Dorsolateral prefrontal cortex (tissue), 122 donors: ENCODE measurements at places on chromosomes 5 and 9.
A peak's percentile ranks its signal among the peaks of the same experiment; 100 is the strongest.

DNA sequence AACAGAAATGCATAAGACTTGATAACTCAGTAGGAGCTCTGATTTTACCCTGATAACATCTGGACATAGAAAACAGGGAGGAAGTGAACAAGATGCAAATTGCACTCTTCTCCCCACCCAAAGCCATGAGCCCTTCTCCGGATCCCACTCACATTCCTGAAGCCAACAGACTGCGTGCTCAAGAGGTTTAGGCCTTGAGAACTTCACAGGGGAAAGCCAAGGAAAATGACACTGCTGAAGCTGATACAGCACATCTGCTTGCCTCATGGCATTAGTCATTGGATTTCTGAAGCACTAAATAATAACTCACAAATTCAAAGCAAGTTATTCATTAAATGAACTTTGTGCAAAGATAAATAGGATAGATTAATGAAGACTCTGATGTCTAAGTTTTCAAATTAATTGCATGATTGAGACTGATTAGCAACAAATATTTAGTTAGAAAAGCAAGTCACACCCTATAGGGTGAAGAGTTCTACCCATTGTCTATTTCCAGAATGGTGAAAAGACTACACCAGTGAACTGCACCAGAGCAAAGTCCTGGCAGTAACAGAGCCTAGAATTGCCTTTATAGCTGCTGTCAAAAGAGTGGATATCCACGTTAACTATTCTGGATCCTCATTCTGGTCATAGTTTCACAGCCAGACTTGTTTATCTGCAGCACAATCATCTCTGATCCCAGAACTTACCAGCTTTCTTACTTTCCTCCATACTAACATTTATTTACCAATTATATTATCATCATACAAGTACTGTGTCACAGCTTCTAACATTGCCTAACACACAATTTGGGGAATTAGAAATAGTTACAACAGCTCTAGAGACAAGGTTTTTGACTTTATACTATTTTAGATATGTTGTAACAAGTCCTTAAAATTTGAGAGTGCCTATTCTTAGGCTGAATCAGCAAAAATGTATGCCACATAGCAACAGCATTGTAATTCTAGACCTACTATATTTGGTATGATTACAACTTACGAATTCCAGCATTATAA, 432.1 kb upstream of the RGMB start:
- DNase-seq: no peak

DNA sequence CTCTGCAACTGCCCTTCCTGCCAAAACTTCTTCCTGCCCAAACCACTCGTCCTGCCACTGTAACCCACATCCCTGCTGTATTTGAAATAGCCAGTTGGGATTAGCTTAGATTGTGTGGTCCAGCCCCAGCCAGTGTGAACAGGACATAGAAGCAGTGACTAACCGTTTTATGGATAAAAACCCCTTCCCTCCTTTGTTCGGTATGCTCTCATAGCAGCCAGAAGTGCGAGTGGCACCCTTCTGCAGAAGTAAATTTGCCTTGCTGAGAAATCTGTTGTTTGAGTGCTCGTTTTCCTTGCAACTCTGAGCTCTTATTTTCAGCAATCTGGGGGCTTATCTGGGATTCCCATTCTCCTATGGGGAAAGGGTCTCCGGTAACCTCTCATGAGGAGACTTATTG, 470.0 kb downstream of the PRDM9 start:
- DNase-seq: no peak

GRCh38 chr5:39660020-39660419, 235.2 kb upstream of the DAB2 start:
- DNase-seq: no peak

- no peak for DNase-seq
Measured at GRCh38 chr9:107784235-107784958, 294.8 kb upstream of the KLF4 start.

DNA sequence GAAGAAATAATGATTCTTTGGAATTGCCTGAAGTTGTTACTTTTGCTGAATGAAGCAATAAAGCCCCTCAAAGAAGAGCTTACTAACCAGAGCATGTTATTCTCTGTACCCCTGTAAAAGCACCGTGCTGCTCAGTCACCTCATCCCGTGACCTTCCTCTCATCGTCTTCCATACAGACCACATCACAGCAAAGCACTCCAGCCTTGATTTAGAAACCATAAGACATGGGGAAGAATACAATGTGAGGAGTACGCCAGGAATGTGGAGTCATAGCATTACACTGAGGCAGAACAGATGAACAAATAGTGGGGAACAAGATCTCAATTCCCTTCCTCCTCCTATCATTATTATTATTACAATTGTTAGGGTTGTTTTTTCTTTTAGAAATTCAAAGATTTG, 49.1 kb downstream of the ERAP1 start:
- DNase-seq: no peak

DNA sequence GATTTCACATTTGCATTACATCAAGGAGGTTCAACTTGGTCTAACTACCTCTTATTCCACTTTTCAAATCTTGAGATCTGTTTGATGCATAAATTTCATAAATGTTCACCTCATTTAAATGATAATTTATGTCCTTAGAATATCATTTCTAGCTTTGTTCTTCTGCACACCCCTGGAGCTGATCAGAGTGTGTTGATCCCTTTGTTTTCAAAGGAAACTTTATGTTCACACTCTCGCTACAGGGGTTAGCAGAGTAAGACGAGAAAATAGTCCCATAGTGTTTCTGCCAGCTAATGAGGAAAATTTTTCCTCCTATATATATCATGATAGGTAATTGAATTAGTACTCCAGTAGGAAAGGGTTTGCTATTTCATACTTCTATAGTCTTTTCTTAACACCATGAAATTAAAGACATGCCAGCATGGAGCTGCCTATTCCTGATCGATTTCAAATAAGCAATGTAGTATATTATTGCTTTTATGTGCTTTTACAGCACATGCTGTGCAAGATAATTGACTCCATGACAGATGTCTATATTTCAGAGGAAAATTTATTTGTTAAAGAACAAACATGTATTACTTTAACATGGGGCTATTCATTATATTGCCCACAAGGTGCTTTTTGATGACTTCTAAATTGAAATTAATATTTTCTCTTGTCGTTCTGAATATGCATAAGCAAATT, 4.8 kb upstream of the PAM start:
- no peak for DNase-seq

GRCh38 chr5:147753765-147754164, 28.8 kb downstream of the JAKMIP2 start:
- DNase-seq: no peak

- DNase-seq: no peak
Measured at GRCh38 chr5:148740079-148740858, 85.9 kb upstream of the HTR4 start.

DNA sequence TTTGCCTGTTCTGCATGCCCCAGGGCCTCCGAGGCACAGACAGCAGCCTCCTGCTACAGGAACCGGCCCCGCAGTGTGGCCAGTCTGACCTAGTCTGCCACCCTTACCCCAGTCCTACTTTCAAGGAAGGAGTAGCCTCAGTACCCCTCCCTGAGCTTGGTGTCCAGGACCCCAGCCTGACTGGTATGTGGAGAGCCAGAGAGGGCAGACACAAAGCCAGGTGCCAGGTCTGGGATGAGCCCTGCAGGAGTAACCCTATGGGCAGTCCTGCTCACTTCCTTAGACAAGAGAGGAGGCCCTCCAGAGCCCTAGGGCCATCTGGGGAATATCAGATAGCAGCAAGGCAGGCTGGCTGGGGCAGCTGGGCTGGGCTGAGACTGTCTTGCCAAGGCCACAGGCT, 67.8 kb downstream of the NRG2 start:
- no peak for DNase-seq

- DNase-seq: no peak
Measured at GRCh38 chr5:169635936-169636335, 1.1 kb upstream of the DOCK2 start.

- no peak for DNase-seq
Measured at GRCh38 chr5:174454890-174455289, 269.5 kb upstream of the MSX2 start.

GRCh38 chr5:173721601-173722232, 105.3 kb upstream of the BOD1 start:
- DNase-seq: no peak

- no peak for DNase-seq
Measured at GRCh38 chr9:71326360-71326759, 204.9 kb upstream of the TRPM3 start.

- no peak for DNase-seq
Measured at GRCh38 chr5:72337159-72337558, 17.0 kb downstream of the PTCD2 start.

DNA sequence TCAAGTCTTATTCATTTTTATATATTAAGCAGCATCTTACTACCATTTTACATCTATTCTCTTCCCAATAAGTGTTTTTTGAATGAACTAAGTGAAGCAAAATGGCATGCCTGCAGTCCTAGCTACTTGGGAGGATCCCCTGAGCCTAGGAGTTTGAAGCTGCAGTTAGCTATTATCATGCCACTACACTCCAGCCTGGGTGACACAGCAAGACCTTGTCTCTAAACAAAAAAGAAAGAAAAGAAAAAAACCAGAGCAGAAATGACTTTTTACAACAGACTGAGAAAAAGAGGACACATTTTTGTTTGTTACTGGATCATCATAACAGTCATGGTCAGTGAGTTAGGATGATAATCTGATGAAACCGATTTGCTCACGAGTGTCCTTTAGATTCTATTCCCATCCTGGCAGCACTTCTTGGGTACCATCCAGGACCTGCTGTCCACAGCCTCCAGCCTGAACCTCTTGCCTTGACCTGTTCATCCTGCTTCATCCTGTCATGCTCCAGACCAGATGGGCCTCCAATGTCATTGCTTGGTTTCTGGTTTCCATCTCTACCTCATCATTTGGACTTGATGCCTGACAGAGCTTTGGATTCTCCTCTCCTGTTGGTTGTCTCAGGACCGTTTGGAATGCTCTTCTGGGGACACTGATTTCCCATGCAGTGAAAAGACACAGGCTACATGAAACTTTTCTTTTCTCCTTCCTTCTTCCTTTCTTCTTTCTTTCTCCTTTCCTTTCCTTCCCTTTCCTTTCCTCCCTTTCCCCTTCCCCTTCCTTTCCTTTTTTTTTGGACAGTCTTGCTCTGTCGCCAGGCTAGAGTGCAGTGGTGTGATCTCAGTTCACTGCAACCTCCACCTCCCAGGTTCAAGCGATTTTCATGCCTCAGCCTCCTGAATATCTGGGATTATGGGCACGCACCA, 50.1 kb upstream of the GLRX start:
- no peak for DNase-seq

- no peak for DNase-seq
Measured at GRCh38 chr5:93924628-93925027, 183.2 kb upstream of the POU5F2 start.

DNA sequence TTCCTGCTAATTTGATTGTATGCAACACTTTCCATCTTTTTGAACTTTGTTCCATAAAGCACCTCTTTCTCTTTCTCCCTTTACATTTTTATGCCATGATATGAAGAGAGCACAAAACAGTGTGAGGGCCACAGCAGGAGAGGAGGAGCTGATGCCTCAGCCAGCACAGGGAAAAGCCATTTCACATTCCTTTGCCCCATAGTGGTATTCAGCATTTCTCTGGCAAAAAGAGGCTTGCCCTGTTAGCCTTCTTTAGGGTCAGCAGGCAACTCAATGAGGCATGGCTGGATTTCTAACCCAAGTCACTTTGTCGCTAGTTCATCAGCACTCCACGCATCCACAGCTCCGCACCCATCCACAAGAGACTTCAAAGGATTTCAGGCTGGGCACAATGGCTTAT, 23.1 kb upstream of the TRPC7 start:
- no peak for DNase-seq

- no peak for DNase-seq
Measured at GRCh38 chr9:105405514-105406131, 42.2 kb upstream of the FSD1L start.

DNA sequence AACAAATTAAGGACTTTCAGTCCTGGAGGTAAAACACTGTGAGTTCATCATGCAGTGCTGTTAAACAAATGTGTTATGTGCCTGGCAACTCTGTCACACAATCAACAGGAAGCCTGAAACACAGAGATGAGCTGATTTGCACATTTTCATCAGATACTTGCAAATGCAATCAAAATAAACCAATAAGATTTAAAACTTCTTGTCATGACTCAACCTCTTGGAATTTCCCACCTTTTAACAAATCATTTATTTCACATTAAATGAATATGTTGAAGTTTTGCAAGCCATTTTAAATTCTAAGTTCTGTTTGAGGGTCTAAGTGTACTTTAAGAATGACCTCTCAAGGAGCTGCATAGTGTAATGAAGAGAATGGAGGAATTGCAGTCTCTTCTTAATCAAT, 64.4 kb downstream of the ANXA1 start:
- no peak for DNase-seq

DNA sequence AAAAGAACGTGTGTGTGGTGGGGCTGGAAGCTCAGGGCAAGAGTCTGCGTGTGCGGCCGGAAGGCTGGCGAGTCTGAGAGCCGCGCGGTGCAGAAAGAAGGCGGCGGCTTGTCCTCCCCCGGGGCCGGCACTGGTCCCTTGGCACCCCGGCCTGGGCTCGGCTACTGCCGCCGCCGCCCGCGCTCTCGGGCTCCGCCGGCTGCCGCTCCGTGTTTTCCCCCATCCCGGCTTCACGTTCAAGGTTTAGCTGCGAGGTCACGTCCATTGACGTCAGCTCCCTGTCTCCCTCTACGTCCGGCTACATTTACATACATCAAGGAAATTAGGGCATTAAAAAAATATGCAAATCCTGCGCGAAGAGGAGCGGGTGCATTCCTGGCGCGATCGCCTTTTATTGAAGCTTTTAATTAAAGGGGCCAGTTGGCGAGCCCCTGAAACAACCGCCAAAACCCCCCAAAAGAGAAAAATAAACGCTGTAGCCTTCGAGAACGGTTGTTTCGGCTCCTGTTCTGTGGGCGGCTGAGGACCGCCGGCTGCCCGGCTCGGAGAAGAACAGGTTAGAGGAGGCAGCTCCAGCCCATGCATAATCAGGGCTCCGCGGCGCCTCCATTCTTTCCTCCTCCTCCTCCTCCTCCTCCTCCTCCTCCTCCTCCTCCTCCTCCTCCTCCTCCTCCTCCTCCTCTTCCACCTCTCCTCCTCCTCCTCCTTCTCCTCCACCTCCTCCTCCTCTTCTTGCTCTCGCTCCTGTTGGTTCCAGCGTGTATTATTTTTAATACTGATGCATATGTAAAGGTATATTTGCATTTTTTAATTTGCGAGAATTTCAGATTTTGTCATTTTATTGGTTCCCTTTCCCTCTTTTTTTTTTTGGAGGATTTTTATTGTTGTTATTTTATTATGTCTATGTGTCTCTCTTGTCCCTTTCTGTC, 207.0 kb downstream of the MEF2C start:
- DNase-seq: peak; percentile 85

- DNase-seq: no peak
Measured at GRCh38 chr5:75670577-75670976, 46.7 kb downstream of the POC5 start.

DNA sequence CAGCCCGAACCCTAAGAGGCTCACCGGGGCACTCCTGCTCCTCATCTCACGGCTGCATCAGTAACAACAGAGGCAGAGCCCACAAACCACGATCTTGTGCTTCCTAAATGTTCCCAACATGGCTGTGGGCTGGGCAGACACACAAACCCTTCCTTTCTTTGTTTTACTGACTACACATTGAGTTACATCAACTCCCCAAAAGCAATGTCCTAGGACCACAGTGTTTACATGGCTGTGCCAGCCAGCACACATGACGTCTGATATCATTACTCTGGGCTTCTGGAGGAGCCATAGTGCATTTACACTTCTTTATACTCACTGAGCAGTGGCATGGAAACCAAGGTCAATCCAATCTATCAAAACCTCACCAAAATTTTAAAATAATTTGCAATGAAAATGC, 101.4 kb downstream of the LHFPL2 start:
- no peak for DNase-seq

GRCh38 chr5:53956196-53956595, 354.2 kb downstream of the ARL15 start:
- no peak for DNase-seq
